ENCODE measurements at places on chromosomes 4 and X. TPM values are rescaled to one million over a fixed set of nuclear protein-coding genes. Genes with fewer than 3 reads are reported as not detected.
A peak's percentile ranks its signal among the peaks of the same experiment; 100 is the strongest.

DNA sequence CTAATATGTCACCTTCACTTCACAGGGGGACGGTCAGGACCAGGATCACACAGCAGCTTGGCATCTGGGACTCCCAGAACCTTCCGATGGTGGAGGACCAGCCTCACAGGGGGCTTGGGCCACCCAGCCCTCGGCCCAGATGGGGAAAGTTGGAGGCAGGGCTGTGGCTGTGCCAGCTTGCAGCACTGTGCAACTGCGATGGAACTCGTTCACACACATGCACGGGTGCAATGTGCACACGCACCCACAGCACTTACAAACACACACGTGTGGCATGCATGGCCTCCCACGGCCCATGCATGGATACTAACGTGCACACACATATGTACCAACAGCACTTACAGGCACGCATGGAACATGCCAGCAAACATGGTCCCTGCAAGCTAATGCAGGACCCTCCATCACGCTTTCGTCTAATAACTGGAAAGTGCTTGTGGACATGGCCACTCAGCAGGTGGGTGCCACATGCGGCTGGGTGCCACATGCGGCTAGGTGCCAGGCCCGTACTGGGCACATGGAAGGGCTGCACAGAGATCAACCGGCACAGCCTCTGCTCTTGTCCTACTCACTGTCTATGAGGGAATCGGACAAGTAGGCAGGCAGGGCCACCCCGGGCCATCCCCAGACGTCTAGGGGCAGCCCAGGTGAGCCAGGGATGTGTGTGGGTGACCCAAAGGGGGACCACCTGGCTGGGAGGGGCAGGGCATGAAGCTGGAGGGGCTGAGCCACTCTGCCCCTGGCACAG, 63.2 kb downstream of the ADRA2C start:
- DNase-seq, result no peak
- no peaks in the 10 kb centered on the region for H3K36me3 ChIP-seq
- no peak overlapping the region for H3K27ac ChIP-seq

DNA sequence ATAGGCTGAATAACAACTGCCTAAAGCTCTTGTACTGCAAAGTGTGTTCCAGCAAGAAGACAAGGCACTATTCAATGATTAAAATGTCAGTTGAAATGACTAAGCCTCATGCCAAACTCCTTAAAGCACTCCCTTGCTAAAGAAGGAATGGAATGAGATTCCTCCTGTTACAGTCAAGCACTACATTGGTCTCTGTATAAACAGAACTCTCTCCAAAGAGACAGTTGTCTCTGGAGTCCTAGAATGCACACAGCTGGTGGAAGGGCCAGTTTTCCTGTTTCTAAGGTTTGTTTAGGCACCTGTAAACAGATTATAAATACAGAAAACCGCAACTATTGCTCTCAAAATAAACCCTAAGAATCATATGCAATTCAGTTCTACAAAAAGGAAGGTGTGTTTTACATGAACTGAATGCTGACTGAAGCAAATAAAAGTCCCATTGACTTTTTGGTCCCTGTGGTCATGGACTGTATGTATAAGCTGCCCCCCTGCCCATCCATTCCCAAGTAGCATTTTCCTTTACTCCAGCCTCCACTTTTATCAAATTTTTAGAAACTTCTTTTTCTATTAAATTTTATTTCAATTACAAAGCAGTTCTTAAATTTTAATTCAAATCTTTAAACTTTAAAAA, 47.0 kb downstream of the FAT1 start:
- H3K36me3 ChIP-seq, result no peaks in the 10 kb centered on the region
- peak overlapping the region; percentile 28 for H3K27ac ChIP-seq
- H3K4me1 ChIP-seq, result peaks cover 5% of the 10 kb centered on the region
- no peak for DNase-seq
- no peak overlapping the region for H3K4me3 ChIP-seq

GRCh38 chrX:26470941-26471340, 255.0 kb downstream of the MAGEB5 start:
- no peak for DNase-seq
- no peaks in the 10 kb centered on the region for H3K36me3 ChIP-seq
- no peak overlapping the region for H3K27ac ChIP-seq
- no peaks in the 10 kb centered on the region for H3K4me1 ChIP-seq
- H3K27me3 ChIP-seq, result no peaks in the 10 kb centered on the region

DNA sequence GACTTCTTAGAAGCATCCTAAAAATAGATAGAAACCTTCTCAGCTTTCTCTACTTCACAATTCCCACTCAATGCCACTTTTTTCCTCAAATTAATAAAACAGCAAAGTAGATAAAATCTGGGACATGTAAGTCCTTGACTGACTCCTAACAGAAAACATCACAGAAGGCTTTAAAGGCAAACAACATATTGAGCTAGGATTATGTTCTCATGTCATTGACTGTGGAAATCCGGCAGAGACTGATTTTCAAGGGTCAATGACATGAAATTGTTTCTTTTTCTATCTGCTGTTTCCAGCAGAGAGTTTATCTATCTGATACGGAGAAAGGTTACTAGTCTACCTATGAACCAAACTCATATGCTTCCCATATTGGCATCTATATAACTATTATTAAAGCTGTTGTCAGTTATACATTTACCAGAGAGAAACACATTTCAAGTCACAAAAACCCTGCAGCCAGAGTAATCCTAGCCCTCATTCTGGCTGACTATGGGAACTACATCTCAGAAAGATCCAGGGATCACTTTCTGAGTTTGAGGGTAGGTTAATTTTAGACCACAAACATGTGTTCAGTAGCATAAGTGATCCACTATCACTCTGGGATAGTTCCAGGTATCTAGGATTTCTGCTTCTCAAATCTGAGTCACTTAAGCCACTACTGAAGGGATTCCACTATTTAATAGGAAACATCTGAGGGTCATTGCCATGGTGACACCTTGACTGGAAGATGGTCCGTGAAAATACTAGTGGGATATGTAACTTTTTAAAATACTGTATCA, 147.6 kb downstream of the PPP3CA start:
- H3K4me3 ChIP-seq, result no peak overlapping the region
- no peak overlapping the region for H3K27ac ChIP-seq
- H3K4me1 ChIP-seq, result no peaks in the 10 kb centered on the region
- H3K27me3 ChIP-seq, result peaks cover 11% of the 10 kb centered on the region
- no peaks in the 10 kb centered on the region for H3K36me3 ChIP-seq

DNA sequence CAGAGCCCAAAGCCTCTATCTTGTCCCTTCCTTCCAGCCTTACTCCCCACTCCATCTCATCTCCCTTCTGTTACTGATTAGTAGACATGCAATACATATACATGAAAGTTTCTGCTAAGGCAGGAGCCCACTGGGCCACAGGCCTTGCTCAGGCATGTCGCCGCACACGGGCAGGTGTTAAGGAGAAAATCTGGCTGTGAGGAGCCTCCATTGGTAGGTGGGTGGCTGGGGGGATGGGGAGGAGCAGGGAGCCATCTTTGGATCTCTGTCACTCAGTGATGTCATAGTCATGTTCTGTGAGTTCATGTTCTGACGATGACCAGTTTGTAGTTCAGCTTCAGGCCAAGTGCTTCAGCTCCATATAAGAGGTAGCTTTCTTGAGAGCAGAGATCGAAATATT, 2.9 kb upstream of the HMGB3 start:
- H3K36me3 ChIP-seq, result no peaks in the 10 kb centered on the region
- no peaks in the 10 kb centered on the region for H3K4me1 ChIP-seq
- H3K27ac ChIP-seq, result no peak overlapping the region
- DNase-seq, result no peak

Gene TECRL
- total RNA-seq, result not detected

Gene LRPAP1
- total RNA-seq, result 111 TPM

Gene NUP62CL
- 8.5 TPM for total RNA-seq

Gene RHOXF2B
- total RNA-seq, result not detected
